ENCODE measurements at places on chromosomes 16 and 17.

DNA sequence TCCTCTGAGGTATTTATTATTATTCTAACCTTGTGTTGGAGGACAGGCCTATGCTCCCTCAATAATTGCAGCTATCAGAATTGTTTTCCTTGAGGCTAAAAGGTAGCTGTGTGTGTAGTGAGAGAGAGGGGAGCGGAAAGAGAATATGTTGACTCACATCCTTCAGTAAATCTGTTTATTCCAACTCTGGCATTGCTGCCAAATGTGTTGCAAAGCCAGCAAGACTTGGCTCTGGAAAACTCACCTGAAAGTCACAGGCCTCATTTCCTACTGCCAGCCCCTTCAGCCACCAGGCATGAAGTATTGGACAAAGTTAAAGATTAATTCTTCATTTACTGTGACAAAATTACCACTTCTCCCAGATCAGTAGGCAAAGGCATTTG lies 9.6 kb downstream of the CA10 start:
- DNase-seq = no peak

DNA sequence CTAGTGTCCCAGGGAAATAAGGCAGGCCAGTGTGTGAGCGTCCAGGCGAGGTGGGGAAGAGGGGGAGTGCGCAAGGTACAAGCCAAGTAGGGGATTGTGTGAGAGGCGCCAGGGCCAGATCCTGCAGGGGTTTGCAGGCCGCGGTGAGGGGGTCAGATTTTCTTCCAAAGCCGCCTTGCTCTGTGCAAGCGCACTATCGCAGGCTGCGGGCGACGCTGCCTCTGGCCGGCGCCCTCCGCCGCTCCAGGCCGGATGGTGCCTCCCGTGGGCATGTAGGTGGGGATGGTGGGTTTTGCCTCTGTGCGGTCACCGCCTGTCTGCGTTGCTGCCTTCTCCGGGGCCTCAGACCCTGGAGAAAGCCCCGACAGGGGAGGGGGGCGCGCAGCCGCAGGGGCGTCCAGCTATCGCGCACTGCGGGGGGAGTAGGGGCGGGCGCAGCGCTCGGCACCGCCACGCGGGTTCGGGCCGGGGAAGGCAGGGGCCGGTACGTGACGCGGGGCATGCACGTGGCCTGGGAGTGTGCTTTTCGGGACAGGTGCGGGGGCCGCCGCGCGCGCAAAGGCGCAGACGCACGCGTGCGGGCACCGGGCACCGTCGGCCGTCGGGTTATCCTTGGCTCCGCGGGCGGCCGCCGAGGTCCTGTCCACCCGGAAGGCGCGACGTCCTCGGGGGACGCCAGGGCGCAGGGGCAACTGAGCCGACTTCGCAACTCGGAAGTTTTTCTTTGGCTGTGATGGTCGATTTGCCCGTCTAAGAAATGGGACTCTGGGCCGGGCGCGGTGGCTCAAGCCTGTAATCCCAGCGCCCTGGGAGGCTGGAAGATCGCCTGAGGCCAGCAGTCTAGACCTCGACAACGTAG lies 1.1 kb upstream of the HAPSTR1 start:
- DNase-seq = no peak

DNA sequence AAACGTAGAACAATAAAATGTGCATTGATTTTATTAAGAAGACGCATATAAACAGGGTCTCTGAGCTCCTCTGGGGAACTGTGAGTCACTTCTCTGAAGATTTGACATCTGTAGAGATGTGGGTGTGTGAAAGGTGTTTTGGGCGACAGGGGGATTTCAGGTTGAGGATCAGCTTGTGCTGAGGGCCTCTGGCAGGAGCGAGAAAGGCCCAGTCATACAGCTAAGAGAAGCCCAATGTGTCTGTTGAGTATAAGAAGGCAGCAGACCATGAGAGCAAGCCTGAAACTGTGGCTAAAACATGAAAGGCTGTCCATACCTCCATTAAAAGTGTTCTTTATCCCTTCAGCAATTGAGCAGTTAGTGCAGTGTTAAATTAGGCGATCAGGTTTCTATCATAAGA lies 406.5 kb upstream of the MON1B start:
- DNase-seq = no peak

DNA sequence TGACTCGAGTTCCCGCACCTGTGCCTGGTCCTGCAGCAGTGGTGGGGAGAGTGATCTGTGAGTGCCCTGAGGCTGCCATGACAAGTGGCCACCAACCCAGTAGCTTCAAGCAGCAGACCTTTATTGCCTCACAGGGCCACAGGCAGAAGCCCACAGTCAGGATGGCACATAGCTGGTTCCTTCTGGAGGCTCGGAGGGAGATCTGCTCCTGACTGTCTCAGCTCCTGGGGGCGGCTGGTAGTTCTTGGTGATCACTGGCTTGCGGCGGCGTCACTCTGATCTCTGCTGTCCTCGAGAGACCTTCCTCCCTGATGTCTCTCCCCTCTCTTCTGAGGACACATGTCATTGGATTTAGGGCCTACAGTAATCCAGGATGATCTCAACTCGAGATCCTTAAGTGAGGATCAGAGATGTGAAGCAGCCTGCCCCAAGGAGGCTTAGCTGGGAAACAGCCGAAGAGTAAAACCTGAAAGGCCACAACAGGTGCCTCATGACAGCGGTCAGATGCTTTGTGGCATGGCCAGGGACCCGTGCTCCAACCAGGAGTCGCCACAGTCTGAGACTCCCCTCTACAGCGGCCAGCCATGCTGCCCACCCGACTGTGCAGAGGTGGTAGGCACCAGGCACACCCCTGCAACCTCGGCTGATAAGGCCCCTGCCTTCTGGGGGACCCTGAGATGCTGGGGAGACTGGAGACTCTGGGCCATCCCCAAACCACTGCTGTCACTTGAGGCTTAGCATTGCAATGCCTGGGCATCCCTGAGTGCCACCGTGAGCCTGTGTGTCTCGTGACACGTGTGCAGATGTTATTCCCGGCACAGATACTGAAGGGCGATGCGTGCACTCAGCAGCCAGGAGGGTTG lies 30.0 kb upstream of the SLC38A10 start:
- no peak for DNase-seq

- no peak for DNase-seq
Measured at GRCh38 chr17:65774787-65775186, 213.3 kb upstream of the AXIN2 start.

- no peak for DNase-seq
Measured at GRCh38 chr16:87380881-87381280, 2.7 kb downstream of the FBXO31 start.

Measured in HS-27A (cell line).